ENCODE measurements at places on chromosomes 3 and 15.

- DNase-seq = no peak
Observed at GRCh38 chr15:79371591-79371990, 60.5 kb upstream of the MINAR1 start.

- no peak for DNase-seq
Observed at GRCh38 chr3:62019906-62020305, 353.4 kb downstream of the FEZF2 start.

DNA sequence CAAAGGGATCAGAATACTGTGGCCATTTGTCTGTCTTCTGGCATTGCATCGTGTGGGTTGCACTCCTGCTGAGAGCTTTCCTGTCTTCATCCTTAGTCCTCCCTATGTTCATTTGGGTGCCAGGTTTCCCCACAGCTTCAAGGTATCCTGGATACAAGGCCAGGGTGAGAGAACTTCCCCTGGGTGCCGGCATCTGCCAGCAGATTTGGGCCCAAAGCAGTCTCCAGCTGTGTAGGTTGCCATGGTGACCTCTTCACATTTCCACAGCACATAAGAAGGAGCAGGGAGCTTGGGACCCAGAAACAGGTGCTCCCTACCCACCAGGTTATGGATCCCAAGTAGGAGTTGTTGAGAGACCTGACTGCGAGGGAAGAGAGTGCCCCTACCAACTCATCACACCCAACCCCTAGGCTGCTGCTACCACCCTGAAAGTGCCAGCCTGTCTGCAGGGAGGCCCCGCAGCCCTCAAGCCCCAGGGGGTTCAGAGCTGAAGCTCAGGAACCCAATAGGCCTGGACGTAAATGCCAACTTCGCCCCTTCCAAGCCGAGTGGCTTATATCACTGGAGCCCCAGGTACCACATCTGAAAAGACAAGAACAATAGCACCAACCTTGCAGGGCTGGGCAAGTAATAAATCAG, 19.9 kb downstream of the TTC21A start:
- no peak for DNase-seq

GRCh38 chr15:69643476-69643875, 190.9 kb downstream of the RPLP1 start:
- no peak for DNase-seq

- DNase-seq = no peak
Observed at GRCh38 chr3:119469418-119470189, 841 bp downstream of the POGLUT1 start.

- no peak for DNase-seq
Observed at GRCh38 chr15:35293353-35294130, 208.4 kb upstream of the NANOGP8 start.

GRCh38 chr3:112873632-112874031, 27.0 kb upstream of the CD200R1L start:
- no peak for DNase-seq

- no peak for DNase-seq
Observed at GRCh38 chr3:10757821-10758130, 58.3 kb upstream of the SLC6A11 start.

DNA sequence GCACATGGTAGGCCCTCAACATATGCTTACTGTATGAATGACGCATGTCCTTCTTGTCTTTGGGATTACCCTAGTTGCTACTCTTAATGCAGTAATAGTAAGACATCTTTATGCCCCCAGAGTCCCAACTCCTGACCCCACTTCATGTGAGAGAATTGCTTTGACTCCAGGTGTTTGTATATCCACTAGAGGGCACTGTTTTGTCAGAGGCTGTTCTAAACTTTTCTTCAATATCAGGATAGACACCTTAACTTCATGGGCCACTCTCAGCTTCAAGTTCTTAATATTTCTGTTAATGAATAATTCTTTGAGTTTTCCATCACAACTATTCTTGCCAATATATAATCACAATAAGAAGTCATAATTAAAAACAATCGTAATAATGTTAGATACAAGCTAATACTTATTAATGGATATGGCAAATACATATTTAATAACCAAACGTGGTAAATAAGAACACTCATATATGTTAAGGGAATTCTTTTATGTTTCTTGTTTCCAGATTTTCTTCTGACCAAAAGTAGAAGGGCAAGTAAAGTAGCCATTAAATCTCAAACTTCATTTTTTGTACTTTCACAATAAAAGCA, 337.2 kb upstream of the DNAJC19 start:
- no peak for DNase-seq

GRCh38 chr3:36756269-36756668, 8.1 kb downstream of the DCLK3 start:
- DNase-seq = no peak

GRCh38 chr3:69948246-69948862, 51.2 kb upstream of the SAMMSON start:
- no peak for DNase-seq

- DNase-seq = no peak
Observed at GRCh38 chr3:134314588-134315285, 59.5 kb downstream of the AMOTL2 start.

DNA sequence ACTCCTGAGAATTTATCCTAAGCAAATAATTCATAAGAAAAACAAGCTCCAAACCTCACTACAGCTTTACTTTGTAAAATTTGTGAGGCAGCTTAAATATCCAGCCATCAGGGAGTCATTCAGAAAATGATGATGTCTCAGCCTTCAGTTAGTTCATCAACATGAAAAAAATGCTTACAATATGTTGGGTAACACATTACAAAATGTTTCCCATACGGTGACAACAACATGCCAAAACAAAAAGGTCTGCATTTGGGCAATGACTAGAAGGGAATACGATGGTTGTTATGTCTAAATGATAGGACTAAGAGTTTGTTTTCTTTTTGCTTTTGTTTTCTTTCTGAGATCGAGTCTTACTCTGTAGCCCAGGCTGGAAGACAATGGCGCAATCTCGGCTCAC, 47.0 kb upstream of the CFAP161 start:
- no peak for DNase-seq

GRCh38 chr15:50753463-50753862, 12.0 kb downstream of the SPPL2A start:
- DNase-seq = no peak

- DNase-seq = no peak
Observed at GRCh38 chr15:31219221-31219620, 107.4 kb upstream of the KLF13 start.

GRCh38 chr3:122263974-122264588, 61.0 kb upstream of the CSTA start:
- DNase-seq = no peak

- no peak for DNase-seq
Observed at GRCh38 chr3:67654844-67655177, 399 bp upstream of the SUCLG2 start.

GRCh38 chr3:178540184-178540583, 3.9 kb downstream of the KCNMB2 start:
- DNase-seq = no peak

GRCh38 chr15:45113380-45113990, 487 bp downstream of the DUOX2 start:
- DNase-seq = no peak

- no peak for DNase-seq
Observed at GRCh38 chr3:38157595-38157994, 7.7 kb upstream of the OXSR1 start.

GRCh38 chr3:42541079-42541478, 38.6 kb downstream of the VIPR1 start:
- DNase-seq = no peak

GRCh38 chr3:184716622-184717398, 4.9 kb upstream of the MAGEF1 start:
- no peak for DNase-seq

DNA sequence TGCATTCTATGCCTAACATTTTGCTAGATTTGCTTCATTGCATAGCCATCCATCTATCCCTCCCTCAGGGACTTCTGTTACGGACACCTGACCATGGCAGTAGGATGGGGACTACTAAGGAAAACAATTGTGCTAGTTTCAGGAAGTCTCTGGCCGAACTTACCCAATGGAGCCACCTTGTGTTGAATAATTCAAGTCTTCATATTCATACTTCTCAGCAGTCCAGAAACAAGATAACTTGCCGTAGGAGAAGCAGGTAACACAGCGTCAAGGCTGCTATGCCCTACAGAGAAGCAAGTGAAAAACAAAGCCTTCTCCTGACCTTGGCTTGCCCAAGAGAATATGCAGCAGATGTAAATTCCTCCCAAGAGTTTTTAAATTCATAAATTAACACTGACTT, 685.3 kb downstream of the GRM7 start:
- DNase-seq = no peak

GRCh38 chr15:94069844-94070243, 161.5 kb upstream of the MCTP2 start:
- no peak for DNase-seq

GRCh38 chr3:139906418-139906817, 28.6 kb upstream of the CLSTN2 start:
- DNase-seq = no peak

GRCh38 chr15:55743729-55744655, 1.0 kb upstream of the PRTG start:
- no peak for DNase-seq

GRCh38 chr15:83396101-83396500, 51.0 kb upstream of the SH3GL3 start:
- no peak for DNase-seq

DNA sequence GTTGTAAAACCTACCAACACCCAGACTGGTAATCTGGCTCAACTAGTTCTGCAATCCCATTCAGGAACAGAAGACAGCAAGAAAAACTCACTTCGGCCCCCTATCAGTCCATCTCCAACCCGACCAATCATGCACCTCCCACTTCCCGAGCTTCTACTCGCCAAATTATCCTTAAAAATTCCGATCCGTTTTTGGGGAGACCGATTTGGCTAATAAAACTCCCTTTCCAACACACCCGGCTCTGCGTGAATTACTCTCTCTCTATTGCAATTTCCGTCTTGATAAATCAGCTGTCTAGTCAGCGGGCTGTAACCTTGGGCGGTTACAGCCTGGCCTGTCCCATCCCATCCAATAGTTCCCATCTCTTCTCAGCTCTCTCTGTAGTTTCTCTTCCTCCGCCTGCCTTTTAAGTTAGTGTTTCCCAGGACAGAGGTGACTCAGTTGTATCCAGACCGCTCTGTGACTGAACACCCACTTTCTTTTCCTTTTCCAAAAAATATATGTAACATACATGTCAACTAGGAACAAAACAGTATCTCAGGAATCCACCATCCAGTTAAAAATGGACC, 780 bp upstream of the ACAD9 start:
- DNase-seq = no peak

DNA sequence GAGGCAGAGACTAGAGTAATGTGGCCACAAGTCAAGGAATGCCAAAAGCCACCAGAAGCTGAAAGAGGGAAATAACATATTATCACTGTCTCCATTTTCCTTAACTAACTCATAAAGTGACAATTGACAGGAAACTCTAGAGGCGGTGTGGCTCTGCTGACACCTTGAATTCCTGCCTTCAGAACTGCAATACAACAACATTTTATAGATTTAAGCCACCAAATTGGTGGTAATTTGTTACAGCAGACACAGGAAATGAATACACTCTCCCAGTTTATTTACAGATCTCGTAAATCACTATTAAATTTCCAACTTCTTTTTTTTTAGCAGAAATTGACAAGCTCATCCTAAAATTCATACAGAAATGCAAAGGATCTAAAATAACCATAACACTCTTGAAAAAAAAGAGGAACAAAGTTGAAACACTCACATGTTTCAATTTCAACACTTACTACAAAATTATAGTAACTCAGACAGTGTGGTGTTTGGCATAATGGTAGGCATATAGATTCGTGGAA, 449.9 kb downstream of the OTOL1 start:
- DNase-seq = no peak

DNA sequence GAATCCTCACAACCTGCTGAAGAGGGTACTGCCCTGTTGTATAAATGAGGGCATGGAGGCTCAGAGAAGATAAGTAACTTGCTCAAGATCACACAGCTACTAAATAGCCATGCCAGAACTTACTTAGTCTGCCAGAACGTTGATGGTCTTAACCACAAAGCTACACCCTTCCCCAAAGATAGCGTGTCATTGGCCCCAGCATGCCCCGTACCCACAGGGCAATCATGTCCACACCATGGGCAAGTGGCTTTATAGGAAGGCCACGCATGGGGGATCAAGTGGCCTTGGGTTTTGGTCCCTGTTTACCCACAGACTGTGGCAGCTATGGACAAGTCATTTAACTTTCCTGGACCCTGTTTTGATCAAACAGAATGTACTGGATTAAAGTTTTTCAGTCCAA, 15.9 kb upstream of the ARHGEF3 start:
- DNase-seq = no peak

- DNase-seq = no peak
Observed at GRCh38 chr15:51561271-51561670, 61.3 kb downstream of the DMXL2 start.

GRCh38 chr3:71454512-71455403, 128.8 kb downstream of the FOXP1 start:
- no peak for DNase-seq

DNA sequence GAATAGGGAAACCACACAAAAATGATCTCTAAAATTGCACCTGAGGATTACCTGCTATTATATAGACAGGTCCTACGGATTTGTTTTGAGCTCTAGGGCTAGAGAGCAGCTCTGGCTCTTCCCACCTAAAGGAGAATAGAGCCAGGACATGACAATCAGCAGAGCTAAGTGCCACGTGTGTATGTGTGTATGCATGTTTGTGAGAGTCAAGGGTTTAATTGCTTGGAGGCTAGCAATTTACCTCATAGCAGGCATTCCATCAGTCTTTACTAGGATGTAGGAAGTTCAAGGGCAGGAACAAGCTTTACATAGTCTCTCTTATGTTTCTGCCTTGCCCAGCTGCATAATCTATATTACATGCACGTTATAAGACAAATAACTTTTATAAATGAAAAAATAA, 498.2 kb downstream of the NSUN3 start:
- DNase-seq = no peak

DNA sequence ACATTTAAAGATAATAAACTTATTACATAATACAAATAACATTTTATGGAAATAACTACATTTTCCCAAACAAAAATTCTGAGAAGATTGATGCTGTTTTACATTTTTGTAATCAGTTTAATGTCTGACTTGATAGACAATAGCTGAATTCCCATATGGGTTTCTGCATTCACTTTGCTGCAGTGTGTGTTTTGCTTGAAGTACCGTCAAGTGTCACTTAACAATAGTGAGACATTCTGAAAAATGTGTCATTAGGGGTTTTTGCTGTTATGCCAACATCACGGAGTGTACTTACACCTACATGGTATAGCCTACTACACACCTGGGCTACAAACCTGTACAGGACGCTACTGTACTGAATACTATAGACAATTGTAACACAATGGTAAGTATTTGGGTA, 57.5 kb downstream of the USF3 start:
- no peak for DNase-seq

DNA sequence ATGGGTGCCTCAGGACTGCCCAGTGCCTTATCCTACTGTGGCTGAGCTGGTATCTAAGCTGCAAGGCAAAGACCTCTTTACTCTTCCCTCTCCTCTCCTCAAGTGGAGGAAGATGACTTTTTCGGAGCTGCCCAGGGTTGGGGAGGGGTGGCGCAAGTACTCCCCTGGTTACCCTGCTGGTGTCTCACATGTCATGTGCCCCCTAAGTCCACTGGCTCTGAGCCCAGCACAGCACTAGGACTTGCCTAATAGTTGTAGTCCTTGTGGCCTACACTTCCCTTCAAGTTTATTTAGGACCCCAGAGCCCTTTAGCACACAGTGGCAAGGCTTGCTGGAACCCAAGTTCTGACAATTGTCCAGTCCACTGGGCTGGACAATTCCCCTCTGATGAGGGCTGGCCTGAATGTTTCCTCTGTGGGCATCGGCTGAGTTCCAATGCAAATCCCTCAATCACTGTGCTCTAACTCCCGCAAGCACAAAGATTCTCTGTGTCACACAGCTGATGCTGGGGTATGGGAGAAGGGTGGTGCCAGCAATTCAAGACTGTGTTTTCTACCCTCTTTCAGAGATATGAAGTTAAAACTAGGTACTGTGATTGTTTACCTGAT, 60.4 kb downstream of the UQCC5 start:
- DNase-seq = no peak

All from stimulated activated CD8-positive, alpha-beta memory T cell treated with anti-CD3 and anti-CD28 coated beads, Interleukin-4, amount 100 ng/mL, for 24 hours (primary cell).